ENCODE measurements at places on chromosomes 7 and 10. TPM values are rescaled to one million over a fixed set of nuclear protein-coding genes. Genes with fewer than 3 reads are reported as not detected.

GRCh38 chr10:28444031-28444430 is 88.9 kb upstream of the WAC start:
- no peak overlapping the region for H3K4me3 ChIP-seq
- no peak overlapping the region for H3K27ac ChIP-seq
- no peaks in the 10 kb centered on the region for H3K36me3 ChIP-seq

GRCh38 chr10:14102056-14102455 is 228.7 kb downstream of the FRMD4A start:
- no peak overlapping the region for H3K27ac ChIP-seq
- H3K27me3 ChIP-seq: no peaks in the 10 kb centered on the region
- no peak overlapping the region for H3K4me3 ChIP-seq
- no peaks in the 10 kb centered on the region for H3K4me1 ChIP-seq

DNA sequence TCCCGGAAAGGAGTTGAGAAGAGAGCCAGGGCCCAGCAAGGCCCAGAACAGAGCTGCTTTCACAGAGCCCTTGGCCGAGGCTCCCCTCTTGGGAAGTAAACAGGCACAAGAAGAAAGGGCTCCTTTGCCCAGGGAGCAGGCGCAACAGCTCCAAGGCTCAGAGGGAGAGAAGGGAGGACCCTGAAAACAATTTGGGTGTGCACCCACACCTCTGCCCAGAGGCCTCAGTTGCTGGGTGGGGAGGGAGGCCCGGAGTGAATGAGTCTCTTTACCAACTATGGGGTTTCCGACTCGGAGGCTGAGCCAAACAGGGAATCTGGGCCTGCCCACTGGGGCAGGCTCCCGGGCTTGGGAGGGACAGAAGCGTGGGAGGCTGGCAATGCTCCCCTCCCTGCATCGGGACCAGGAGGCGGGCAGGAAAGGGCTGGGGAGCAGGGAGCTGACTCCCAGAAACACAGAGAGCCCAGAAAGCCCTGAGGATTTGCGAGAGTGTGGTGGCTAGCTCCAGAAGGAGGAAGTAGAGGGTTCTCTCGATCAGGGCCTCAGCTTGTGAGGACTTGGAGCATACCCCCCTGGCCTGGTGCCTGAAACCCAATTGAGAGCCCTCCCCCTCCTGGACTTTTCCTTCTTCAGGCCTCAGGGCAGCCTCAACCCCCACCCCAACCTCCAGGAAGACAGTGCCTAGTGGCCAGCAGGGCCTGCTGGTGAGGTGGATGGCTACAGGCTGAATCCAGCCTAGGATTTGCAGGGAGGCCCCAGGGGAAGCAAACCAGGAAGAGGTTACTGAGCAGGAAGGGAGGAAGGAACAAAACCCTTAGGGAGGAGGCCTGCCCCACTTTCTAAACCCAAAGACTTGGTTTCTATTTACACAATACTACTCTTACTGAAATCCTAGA is 6.2 kb downstream of the C10orf105 start:
- H3K27ac ChIP-seq: peak overlapping the region; percentile 70
- no peaks in the 10 kb centered on the region for H3K36me3 ChIP-seq
- no peak overlapping the region for H3K4me3 ChIP-seq
- H3K27me3 ChIP-seq: no peaks in the 10 kb centered on the region

- no peaks in the 10 kb centered on the region for H3K4me1 ChIP-seq
- no peak for DNase-seq
- H3K4me3 ChIP-seq: no peak overlapping the region
- no peak overlapping the region for H3K27ac ChIP-seq
- no peaks in the 10 kb centered on the region for H3K36me3 ChIP-seq
Observed at GRCh38 chr10:48805848-48806247, 121.2 kb downstream of the WDFY4 start.

The NKX1-2 gene
- not detected for total RNA-seq

The CASP2 gene
- 4.5 TPM for total RNA-seq
